Naive thymus-derived CD8-positive, alpha-beta T cell (primary cell): ENCODE measurements at places on chromosomes 2 and 18.
A peak's percentile ranks its signal among the peaks of the same experiment; 100 is the strongest.

DNA sequence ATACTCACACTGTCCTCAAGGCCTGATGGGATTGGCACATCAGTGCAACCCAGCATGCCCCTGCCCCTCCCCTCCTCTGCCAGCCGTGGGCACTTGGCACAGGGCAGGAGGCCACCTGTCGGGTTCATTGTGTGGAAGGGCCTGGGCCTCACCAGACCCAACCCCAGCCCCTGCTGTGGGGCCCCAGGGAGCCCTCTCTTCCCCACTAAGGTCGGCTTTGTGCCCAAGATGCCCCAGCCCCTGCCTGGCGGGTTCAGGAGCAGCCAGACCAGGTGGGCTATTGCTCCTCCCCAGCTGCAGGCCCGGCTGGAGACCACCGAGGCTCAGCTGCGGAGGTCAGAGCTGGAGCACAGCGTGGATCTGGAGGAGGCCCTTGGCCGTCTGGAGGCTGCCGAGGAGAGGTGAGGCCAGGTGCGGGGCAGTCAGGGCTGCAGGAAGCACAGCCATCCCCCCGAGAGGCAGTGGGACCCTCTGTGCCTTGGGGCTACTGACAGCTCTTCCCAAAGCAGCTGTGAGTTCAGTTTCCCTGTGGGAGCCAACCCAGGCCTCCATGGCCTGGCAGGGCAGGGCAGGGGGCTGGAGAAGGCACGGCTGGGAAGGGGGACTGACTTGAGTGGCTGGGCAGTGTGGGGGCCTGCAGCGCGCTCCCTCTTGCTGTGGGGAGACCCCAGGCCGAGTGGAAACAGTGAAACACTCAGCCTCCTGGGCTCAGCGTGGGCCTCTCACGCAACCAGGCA lies 16.3 kb downstream of the CROCC2 start:
- DNase-seq = no peak

- DNase-seq = no peak
Observed at GRCh38 chr2:231701456-231702373, 6.6 kb upstream of the PTMA start.

DNA sequence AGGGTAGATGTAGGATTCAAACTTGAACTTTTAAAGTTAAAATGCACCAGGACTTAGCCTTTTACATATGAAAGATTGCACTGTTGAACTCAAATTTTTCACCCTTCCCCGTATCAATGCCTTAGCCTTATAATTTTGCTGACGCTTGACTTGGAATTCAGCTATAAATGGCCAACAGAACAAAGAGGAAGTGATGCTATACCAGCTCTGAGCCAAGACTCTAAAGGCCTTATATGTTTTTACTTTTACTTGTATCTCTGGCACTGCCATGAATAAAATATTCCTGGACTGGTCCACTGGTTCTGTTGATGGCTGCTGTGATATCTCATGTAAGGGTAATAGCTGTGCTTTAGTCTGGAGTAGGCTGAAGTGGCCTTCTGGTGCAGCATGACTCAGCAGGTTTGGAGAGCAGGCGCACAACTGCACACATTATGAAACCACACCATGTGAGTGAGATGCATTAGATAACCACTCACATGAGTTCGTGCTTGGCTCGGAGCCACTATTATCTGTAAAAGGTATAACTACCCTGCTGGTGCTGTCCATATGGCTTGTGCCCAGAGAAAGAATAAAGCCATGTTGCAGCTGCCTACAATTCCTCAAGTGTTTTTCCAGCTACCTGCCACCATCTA lies 8.4 kb upstream of the IER3IP1 start:
- no peak for DNase-seq

DNA sequence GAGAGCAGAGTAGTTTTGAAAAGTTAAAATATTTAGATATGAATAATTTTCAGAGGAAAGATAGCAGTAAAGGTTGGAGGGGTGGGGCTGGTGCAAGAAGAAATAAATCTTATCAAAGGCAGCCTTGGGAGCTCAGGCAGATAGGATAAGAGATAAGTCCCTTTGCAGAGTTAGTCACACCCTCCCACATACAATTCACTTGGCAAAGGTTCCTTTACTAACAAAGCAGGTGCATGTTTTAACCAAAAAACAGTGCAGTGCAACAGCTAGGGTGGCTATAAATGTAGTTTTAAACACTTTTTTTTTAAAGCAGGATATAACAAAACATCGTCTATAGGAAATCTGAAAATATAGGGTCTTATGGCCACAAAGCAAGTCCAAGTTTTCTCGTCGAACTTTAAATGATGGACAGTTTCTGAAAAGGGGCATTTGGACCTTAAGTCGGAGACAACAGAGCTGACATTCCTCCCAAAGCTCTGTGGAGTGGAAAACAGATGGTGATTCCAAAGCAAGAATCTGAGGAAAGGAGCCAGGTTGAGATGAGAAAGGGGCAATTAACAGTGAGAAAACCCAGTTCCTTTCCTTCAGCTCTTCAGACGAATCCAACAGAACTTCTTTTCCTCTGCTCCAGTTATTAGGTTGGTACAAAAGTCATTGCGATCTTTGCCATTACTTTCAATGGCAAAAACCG lies 53.0 kb downstream of the EPHA4 start:
- no peak for DNase-seq

- no peak for DNase-seq
Observed at GRCh38 chr2:47339745-47340541, 63.0 kb upstream of the MSH2 start.

DNA sequence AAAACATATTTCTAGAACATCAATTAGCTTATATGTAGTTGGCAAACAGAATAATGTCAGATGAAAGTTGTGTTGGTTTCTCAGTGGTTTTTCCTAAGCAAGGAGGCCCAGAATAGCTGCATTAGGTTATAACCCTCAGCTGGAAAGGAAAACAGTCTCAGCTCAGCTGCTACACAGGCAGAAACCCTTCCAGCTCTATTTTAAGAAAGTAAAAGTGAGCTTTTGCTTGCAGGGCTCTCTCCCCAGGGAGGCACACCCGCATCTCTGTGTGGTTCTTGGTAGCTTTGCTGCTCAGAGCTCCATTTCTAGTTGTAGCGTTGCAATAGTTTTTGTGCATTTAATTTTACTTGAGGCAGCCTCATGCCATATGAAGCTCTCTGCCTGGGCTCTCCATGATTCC lies 54.6 kb downstream of the PIKFYVE start:
- DNase-seq = no peak

DNA sequence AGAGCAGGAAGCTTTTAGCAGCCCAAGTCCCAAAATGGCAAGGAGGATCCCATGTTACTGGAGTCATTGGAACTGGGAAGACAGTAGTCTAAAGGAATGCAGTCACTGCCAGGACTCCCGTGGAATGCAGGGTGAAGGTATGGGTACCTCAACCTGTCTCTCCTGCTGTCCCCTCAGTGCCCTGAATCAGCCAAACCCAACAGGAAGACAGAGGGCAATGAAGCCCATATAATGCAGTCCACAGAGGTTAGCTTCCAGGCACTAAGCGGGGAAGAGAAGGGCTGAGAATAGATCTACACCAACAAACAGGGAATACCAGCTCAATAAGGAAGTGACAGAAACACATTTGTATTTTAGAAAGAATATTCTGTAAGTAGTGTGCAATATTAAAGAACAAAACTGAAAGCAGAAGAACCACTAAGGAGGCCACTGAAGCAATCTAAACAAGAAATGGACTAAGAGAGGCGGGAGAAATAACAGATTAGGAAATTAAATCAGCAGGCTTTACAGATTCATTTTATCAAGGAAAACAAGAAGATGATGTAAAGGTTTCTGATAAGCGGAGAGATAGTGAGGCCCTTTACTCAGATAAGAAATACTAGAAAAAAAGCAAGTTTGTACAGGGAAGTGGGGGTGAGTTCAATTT lies 8.3 kb downstream of the NEMP2 start:
- no peak for DNase-seq

DNA sequence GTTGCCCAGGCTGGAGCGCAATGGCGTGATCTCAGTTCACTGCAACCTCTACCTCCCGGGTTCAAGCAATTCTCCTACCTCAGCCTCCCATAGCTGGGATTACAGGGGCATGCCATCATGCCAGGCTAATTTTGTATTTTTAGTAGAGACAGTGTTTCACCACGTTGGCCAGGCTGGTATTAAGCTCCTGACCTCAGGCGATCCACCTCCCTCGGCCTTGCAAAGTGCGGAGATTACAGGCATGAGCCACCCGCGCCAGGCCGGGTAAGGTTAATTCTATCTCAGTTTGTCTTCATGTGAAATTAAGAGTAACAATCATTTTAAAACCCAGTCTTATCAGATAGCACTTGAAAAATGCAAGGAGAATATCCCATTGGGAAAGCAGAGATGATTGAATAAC lies 1681.7 kb upstream of the DDX18 start:
- no peak for DNase-seq

GRCh38 chr2:218367415-218368149 lies 10.9 kb downstream of the CATIP start:
- DNase-seq = peak; percentile 49

GRCh38 chr2:96353032-96353561 lies 17.5 kb downstream of the NCAPH start:
- DNase-seq = no peak

DNA sequence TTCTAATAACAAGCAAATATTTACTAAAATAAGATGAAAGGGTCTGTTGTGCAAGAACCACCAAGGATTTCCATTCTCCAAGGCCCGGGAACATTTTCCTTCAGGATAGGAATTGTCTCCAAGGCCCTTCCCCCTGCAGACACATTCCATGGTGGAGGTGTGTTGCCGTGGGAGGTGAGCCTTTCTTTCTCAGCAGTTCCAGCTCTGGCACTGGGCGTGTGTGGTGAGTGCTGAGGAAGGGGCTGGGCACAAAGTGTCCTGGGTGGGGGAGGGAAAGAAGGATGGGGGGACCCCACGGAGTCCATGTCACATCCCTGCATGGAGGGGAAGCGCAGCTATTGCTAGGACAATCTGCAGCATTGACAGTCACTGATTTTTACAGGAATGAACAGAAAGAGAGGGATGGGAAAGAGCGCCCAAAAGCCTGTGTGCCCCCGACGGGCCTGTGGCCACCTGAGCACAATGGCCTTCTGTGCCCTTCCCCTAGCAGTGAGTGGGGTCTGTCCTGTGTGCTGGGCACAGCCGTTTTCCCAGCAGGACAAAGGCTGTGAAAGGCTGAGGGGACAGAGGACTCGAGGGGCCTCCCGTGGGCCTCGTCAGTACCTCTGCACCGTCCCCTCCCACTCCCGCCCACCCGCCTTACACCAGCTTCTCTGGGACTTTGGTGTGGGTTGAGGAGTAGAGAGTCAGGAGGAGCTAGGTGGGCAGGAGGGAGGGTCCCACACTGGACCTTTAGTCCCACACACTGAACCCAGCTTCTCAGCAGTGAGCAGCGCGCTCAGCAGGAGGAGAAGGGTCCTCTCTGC lies 79.8 kb downstream of the PTGR3 start:
- DNase-seq = no peak

DNA sequence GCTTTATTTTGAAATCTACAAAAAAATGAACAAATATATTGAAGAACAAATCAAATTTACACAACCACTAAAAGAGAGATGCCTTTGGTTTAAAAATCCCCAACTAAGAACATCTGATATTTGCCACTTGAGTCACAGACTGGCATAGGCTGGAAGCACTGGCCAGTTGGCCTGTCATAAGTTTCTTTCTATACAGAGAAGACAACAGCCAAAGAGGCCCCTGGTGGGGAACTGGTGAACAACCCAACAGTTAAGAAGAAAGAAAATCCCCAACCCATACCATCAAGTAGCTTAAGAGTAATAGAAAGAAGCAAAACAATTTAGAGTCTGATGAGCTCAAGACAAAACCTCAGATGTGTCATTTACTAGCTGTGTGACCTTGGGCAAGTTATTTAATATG lies 45.5 kb downstream of the OSR1 start:
- no peak for DNase-seq

DNA sequence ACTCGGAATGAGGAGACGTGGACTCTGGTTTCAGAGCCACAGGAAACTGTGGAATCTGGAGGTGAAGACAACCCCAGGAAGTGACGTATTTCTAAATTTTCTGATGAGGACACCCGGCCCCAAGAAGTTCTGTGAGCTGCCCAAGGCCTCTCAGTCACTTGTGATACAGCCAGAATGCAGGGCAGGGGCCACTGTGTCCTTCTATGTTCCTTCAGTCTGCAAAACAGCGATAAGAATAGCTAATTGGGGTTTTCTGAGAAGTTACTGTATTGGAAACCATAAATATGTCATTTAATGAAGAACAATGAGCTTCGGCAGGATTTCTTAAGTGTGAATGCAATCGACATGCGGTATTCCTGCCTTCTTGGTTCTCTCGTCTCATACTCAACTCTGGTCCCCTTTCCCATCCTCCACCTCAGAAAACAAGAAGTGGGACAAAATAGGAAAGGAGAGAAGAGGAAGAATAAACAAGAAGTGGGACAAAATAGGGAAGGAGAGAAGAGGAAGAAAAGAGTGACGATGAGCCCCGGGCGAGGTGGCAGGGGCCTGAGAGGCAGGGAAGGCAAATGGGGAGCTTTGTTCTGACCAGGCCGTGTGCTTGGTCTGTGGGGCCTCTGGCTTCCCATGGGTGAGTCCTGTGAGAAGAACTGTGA lies 282.0 kb upstream of the REV1 start:
- no peak for DNase-seq

- DNase-seq = peak; percentile 0
Observed at GRCh38 chr2:43387092-43388062, 161.0 kb upstream of the ZFP36L2 start.

- no peak for DNase-seq
Observed at GRCh38 chr2:18312818-18313217, 247.6 kb downstream of the RDH14 start.

DNA sequence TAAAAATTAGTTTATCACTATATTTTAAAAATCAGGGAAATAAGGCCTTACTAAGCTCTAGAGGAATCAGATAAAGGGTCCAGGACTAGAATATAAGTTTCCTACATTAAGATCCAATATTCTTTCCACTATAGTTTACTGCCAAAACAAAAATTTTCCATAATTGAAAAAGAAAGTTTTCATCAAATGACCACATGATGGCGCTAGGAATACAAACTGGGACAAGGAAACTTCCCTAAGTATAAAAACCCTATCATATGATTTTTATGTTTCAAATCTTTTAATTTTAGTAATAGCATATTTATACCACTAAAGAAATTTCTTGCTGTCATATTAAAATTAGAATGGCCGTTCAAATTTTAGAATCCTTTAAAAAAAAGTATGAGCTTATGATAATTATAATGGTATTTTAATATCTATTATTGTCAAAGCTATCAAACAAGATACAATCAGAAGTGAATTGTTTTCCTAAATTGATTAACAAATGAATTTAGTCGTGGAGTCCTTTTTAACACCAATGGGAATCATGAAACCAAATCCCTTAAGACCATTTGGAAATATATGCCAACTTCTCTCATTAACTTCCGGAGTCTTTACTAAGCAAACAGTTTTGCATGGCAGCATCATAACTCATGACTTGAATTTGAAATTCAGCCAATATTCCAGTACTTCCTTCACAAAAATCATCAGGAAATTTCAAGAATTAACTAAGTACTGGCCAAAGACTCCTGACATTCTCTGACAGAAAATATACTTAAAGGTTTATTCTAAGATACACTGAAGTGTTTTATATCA lies 70.3 kb downstream of the SCN1A start:
- no peak for DNase-seq

DNA sequence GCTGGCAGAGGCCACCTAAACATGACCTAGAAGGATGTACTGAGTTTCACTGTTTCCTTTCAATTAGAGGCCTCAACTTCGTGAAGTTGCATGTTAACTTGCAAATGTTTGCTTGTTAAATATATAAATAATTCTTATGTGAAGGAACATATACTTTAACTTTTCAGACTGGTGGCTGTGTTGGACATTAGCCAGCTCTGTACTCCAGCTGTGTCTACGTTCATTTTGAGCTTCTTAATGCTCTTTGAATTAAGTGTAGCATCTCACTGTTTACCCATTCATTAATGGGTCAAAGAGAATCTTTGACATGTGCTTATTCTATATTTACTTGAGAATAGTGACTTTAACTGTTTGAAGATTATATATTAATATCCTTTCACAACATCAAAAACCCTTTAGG lies 823.2 kb upstream of the ID2 start:
- DNase-seq = no peak

GRCh38 chr2:174666312-174666711 lies 68.7 kb upstream of the WIPF1 start:
- no peak for DNase-seq
